ENCODE measurements at places on chromosomes 13 and 19.
A peak's percentile ranks its signal among the peaks of the same experiment; 100 is the strongest.

GRCh38 chr13:95367309-95367843 lies 66.1 kb upstream of the ABCC4 start:
- DNase-seq = no peak

DNA sequence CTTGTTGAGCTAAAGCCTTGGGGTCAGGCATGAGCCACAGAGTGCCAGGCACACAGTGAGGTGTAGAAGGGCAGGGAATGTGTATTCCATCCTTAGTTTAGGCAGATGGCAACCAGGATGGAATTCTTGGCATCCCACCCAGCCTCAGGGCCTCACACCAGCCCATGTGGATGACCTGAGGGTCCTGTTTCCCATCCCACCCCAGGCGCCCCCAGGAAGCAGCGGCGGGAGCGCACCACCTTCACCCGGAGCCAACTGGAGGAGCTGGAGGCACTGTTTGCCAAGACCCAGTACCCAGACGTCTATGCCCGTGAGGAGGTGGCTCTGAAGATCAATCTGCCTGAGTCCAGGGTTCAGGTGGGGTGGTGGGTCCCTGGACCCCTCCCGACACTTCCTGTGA lies 14.3 kb downstream of the CRX start:
- no peak for DNase-seq

DNA sequence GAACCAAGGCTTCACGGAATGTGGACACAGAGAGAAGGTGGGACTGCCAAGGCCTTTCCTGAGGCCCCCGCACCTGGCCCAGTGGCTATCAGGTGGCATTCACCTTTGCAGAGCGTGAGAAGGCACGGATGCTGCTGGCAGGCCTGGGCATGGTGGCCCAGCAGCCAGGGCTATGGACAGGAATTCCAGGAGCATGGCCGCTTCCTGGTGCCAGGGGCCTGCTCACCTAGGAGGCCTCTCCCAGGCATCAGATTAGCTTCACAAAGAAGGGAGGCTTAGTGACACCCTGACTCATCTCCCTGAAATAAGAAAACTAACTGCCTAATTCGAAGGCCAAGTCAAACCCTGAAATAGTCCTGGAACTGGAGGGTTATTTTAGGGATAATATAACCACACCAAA lies 155.8 kb downstream of the TEX29 start:
- DNase-seq = no peak

- DNase-seq = no peak
Observed at GRCh38 chr19:5959260-5960004, 18.5 kb downstream of the RANBP3 start.

DNA sequence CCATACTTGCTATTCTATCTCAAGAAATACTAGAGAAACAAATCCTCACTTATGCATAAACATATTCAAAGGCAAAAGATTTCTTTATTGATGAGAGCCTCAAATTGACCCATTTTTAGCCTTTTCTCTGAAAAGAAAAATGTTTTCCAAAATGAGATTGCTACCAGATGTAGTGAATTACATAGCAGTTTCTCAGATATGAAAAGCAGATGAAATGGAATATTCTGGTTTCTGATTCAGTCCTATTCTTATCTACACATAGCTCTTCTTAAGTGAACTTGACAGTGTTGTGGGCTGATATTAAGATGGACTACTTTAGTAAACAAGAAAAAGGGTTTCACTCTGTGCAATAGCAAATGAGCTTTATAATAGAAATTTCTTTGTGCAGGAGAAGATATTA lies 183.5 kb downstream of the DNAJC15 start:
- no peak for DNase-seq

DNA sequence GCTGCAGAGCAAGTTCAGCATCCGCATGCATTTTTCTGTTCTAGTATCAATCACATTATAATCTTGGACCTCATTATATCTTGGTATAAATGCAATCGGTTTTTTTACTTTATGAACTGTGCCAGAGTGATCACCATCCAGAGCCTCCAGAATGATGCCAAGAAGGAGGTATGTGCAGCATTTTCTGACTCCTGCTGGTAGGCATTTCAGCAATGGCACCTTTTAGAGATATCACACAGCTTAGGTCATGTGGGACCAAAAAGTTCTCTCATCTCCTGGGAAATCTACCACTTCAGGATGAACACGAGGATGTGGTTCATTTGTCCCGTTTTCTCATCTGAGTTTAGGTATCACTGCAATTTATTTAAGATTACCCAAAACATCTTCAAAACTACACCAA lies 220.4 kb downstream of the VWA8 start:
- no peak for DNase-seq

GRCh38 chr13:42497798-42498197 lies 76.2 kb upstream of the TNFSF11 start:
- peak; percentile 8 for DNase-seq

DNA sequence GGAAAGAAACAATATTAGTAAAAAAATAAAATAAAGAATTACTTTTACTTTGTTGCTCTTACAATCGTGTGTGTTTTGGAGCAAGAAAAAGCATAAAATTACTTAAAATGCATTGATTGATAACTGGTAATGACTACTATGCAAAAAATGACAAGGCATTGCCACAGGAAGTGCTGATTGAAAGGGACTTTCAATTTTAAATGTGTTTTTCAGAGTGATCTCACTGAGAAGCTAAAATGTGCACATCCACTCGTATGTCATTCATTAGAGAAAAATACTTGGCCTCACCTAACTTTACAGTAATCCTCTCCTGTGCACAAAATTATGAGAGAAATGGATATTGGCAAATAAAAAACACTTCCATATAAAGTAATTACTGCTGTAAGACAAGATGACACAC lies 934.9 kb downstream of the SLITRK6 start:
- DNase-seq = no peak

DNA sequence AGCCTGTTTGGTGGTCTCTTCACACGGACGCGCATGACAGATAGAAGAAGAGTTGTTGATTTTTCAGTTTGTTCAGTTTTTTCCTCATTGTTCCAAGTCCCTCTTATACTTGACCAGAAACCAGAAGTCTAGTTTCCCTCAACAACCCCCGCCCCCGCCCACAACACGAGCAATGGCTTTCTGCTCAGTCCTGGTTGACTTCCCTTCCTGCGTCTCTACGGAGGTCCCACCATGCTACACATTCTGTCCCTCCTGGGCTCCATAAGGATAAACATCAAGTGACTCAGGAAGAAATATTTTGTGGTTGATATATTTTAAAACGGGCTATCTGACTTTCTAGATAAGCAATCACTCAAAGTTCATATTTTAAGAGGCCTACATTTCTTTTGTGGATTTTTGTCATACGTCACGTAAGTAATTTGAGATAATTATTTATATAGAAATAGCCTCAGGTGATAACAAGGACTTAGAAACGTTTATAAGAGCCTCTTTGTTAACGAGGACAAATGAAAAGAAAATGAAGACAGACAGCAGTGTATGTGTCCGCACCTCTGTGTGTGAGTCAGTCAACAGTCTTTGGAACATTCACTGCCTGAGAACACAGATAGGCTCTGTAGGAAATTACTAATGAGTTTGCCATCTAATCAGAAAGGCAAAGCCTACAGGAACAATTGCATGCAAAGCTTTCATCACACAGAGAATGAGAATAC lies 214.4 kb downstream of the RAP2A start:
- DNase-seq = no peak

- no peak for DNase-seq
Observed at GRCh38 chr19:49613374-49613773, 22.4 kb downstream of the PRR12 start.

Measured in fibroblast of skin of left quadriceps (primary cell).